CD4-positive, alpha-beta T cell treated with Interleukin-21 for 1 hour (primary cell): ENCODE measurements at places on chromosomes 7 and 10.
A peak's percentile ranks its signal among the peaks of the same experiment; 100 is the strongest.

GRCh38 chr7:108094346-108094745 lies 35.8 kb downstream of the LAMB4 start:
- DNase-seq = no peak

DNA sequence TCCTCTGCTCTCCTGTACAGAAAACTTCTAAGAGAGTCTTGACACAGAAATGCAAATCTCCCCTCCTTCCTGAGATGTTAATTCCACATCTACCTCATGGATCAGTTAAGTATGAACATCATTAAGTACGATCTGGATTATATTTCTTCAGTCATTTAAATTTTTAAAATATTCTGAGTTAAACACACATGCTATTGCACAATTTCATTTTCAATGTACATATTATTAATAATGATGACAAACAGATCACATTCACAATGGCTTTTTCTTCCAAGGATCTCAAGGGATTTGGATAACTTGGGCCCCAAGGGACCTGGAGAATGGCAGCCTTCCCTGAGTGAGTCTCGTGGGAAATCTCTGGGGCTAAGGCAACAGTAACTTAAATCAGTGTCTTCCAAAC lies 16.2 kb downstream of the BEND7 start:
- no peak for DNase-seq

- DNase-seq = no peak
Observed at GRCh38 chr7:117176206-117176605, 146.7 kb downstream of the WNT2 start.

DNA sequence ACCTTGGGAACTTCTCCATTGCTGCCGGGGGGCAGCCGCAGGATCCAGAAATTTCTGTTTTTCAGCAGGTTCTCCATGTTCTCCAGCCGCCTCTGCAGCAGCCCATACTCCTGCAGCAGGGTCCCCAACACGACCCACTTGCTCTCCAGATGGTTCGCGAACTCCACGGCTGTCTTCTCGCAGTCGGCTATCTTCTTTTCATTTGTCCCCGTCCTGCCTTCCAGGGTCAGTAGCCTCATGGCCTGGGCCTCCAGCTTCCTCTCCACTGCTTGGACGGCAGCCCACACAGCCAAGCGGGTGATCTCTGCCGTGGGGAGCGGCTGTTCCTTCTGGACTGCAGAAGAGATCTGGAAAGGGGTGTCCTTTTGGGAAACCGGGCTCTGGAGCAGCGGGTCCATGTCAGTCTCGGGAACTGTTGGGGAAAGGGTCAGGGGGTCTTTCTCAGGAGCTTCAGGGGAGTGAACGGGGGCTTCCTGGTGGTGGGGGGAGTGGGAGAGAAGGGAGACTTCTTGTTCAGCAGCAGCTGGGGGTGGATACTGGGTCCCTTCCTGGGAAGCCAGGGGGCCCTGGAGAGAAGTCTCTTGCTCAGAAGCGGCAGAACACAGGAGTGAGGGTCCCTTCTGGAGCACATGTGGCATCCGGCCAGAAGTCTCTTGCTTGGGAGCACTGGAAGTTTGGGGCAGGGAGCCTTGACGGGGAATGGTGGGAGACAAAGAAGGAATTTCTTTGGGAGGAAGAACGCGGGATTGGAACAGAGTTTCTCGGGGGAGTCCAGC lies 5.5 kb downstream of the ZNF777 start:
- no peak for DNase-seq

DNA sequence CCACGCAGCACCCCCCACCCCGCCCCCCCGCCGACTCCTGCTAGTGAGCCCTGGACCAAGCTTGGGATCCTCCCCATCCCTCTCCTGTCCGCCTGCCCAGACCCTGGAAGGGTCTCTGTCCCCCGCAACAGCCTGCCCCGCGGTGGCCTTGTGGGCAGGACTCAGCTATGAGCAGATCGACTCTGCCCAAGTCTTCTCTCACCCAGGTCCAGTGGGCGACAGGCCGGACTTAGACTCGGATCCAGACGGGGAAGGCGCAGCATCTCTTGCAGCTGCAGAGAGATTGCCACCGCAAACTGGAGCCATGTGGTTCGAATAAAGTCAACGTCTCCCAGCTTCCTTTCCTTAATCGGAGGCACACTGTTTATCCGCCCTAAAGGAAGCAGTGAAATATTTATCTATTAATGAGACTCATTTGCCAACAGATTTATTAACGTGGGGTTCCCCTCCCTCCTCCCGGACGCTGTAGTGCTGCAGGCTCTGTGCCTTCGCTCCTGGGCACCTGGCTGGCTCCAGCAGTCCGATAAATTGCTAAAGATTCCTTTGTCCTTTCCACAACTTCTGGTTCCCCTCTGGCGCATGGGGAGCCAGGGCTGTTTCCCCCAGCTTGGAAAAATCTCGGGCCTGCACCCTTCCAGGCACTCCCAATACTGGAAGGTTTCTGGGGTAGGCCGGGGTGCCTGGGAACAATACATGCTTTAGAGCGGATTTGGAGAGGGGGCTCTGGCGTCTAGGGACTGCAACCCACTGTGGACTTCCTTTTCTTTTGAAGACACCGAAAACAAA lies 634 bp upstream of the HOXA7 start:
- no peak for DNase-seq

GRCh38 chr10:114285961-114286441 lies 46.9 kb downstream of the VWA2 start:
- no peak for DNase-seq

DNA sequence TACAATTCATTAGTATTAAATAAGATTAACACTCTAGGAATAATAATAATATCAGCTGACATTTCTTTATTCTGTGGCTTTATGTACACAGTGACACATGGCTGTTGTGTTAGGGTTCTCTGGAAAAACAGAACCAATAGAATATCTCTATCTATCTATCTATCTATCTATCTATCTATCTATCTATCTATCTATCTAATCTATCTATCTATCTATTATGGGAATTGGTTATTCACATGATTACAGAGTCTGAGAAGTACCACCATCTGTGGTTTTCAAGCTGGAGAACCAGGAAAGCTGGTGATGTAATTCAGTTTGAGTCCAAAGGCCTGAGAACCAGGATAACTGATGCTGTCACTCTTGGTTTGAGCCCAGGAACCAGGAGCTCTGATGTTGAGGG lies 194.1 kb upstream of the MTPN start:
- no peak for DNase-seq

- DNase-seq = no peak
Observed at GRCh38 chr10:71720288-71720687, 710 bp upstream of the C10orf105 start.

DNA sequence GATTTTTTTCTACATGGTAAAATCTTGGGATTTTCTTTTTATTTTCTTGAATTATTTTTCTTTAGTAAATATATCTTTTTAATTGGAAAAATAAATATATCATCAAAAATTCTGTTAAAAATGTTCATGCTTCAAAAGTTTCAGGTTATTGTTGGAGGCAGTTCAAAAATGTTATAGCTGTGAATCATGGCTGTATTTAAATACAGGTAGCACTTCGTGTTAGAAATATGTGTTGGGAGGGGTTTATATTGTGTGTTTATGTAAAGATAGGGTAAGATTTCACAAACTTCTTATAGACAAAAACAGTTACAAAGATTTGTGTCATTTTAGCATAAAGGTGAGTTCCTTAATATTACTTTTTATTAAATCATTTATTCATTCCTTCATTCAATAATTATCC lies 60.4 kb downstream of the HDAC9 start:
- no peak for DNase-seq

DNA sequence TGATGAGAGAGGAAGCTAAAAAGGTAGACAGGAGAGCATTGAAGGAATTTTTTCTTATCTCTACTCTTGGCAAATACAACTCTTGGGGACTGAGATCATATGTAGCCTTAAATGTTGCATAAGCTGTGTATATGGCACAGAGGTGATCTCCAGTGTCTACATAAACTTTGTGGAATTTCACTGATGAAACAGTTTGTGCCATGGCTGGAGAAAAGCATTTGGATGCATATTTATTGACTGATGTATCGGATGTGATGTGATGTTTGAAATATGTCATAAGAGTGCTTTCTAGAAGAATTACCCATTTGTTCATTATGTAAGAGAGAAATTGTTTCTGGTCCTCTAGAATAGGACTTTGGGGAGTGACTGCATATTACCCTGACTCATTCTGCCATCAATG lies 244.9 kb upstream of the LRRTM3 start:
- DNase-seq = no peak

DNA sequence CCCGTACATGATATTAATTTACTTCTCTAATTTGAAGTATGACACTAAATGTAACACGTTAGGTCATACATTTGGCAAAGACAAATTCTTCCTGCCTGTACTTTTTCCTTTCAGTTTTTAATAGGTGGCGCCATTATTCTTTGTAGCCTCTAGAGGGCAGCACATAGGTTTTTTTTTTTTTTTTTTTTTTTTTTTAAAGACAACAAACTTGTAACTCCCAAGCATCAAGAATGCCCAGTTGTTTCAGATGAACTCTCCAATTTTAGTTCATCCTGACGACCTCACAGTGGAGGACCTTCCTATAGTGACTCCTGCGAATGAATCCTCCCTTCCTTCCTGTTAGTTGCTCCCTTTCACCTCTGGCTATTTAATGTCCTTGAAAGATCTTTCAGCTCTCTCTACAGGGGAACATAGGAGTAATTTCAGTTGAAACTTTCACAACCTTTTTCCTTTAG lies 139.3 kb upstream of the HDAC9 start:
- peak; percentile 35 for DNase-seq

GRCh38 chr10:126895214-126895781 lies 9.9 kb upstream of the DOCK1 start:
- no peak for DNase-seq

DNA sequence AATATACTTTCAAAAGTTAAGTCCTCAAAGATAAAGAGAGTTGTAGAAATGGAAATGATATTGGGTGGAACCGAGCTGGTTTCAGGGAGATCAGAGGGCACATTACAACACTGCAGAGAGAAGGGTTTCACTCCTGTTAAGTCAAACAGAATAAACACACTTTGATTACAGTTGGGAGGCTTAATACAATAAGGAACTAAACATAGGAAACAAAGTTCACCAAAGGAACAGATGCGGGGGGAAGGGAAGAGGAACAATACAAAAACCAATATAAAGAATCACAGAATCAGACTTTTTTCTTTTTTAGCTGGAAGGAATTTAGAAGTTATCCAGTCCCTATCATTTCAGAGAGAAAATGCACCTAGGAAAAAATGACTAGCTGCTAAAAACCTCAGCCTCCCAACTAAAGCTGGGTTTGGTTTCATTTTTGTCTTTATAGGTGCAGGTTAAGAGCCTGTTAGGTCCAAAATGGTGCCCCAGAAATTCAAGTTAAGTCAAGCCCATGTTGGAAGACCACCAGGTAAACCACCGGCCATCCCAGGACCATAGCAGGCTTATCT lies 81.9 kb downstream of the DNMBP start:
- DNase-seq = no peak

DNA sequence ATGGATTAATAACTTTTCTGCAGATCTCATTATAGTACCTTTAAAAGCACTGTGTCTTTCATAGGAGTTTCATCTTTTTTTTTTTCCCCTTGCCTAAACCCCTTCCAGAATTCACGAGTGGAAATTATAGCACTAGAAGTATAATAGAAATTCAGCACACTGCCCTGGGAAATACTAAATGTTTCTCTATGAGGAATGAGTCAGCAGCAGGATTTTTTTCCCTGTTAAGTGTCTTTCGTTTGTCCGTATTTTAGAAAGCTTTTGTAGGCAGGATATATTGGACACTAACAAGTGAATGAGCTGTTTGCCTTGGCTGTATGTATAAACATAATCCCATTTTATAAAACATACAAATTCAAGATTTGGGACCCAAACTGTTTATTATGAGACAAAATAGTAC lies 105.8 kb downstream of the EXOC4 start:
- DNase-seq = no peak

DNA sequence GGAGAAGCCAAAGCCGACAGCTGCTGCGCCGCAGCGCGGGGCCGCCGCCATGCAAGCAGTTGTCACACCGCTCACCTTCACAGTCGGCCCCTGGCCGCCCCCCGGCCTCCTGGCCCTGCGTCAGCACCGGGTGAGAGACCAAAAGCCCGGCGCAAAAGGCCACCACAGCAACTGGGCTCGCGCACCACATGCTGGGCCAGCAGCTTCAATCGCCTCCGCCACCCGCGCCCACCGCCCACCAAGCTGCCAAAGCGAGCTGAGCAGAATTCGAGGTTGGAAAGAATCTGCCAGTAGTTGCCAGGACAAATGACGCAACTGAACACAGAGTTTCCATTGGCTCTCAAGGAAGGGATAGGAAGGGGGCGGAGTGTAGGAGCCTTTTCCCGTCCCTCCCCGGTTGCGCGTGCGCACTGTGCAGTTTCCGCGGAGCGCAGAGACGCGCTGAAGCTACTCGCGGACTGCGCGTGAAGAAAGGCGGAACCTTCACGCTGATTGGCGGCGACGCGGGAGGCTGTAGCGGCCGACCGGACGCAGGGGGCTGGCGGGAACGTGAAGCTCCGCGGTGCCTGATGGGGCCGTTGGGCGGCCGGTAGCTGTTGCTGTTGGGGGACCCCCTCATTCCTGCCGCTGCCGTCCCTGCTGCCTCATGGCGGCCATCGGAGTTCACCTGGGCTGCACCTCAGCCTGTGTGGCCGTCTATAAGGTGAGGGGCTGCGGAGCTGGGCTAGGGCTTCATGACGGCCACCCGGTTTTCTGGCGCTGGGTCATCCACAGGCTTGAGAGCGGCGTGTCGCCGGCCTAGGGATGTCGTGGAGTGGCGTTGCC lies at the start of the genes CDNF, HSPA14 and MSANTD7:
TSS of gene CDNF (minus strand) at position 281 of the 825 bp plus-strand sequence. CDS start at position 190, 91 bp downstream.
TSS of gene HSPA14 (plus strand) at position 550 of the 825 bp plus-strand sequence. CDS start at position 647, 97 bp downstream.
TSS of gene MSANTD7 (plus strand) at position 550 of the 825 bp plus-strand sequence. CDS start 3,979 bp downstream, outside the sequence.
- peak; percentile 99 for DNase-seq

DNA sequence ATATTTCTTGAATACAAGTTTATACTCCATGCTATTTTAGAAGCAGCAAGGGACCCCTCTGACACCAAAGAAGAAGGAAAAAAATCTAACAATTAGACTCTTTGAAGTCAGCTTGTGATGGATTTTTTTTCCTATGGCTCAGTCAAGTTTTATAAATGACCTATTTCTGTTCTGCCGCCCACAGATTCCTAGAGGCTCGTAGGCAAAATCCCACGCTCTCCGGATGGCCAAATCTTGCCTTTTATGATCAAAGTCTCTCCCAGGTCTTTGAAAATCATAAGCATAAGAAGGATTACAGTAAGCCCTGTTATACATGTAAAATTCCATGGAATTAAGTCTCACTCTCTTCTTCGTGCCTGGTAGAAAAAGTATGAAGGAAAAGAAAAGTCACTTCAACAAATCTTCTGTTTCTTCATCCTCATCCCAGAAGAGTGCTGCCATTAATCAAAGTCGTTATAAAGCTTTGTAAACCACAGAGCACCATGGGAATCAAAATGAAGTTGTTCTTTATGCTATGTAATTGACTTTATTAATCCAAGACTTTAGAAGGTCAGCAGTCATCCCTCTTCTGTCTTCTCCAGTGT lies 33.1 kb downstream of the ASB13 start:
- DNase-seq = no peak

GRCh38 chr7:46559194-46559832 lies 638.2 kb upstream of the IGFBP3 start:
- DNase-seq = no peak

GRCh38 chr10:12829831-12830390 lies 171.6 kb downstream of the CCDC3 start:
- no peak for DNase-seq
